B cell (primary cell): ENCODE measurements at places on chromosomes 11 and 22. TPM values are rescaled to one million over a fixed set of nuclear protein-coding genes. Genes with fewer than 3 reads are reported as not detected.

The OR4D5 gene
- total RNA-seq = not detected in 2 replicates

DNA sequence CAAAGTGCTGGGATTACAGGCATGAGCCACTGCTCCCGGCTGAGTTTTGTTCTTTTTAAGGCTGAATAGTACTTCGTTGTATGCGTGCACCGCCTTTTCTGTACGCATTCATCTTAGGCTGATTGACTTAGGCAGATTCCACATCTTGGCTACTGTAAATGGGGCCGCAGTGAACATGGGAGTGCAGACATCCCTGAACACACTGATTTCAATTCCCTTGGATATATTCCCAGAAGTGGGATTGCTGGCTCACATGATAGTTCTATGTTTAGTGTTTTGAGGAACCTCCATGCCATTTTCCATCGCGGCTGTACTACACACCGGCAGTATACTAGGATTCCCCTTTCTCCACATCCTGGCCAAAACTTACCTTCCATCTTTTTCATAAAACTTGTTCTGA is 10.4 kb upstream of the ZNF74 start:
- H3K27ac ChIP-seq = no peak overlapping the region
- peaks cover 4% of the 10 kb centered on the region for H3K27me3 ChIP-seq
- H3K36me3 ChIP-seq = no peaks in the 10 kb centered on the region

DNA sequence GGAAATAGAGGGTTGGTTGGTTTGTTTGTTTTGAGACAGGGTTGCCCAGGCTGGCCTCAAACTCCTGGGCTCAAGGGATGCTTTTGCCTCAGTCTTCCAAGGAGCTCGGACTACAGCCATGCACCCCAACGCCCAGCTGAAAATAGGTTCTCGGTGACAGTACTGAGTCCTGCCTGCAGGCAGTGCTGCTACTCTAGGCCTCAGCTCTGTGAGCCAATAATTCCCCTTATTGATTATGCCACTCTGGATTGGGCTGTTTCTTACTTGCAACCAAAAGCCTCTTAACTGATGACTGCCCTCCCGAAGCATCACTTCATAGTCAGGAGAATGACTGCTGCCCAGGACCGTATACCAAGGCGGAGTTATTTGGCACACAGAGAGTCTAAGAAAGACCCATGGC is 1.2 kb upstream of the C11orf16 start:
- H3K4me3 ChIP-seq = no peak overlapping the region
- no peak for DNase-seq
- no peaks in the 10 kb centered on the region for H3K27me3 ChIP-seq

GRCh38 chr11:35464308-35464707 is 45.0 kb upstream of the SLC1A2 start:
- no peaks in the 10 kb centered on the region for H3K36me3 ChIP-seq
- H3K27me3 ChIP-seq = peaks cover 7% of the 10 kb centered on the region
- DNase-seq = no peak
- no peak overlapping the region for H3K4me3 ChIP-seq
- H3K4me1 ChIP-seq = no peaks in the 10 kb centered on the region
